ENCODE measurements at places on chromosomes 12 and 14.

DNA sequence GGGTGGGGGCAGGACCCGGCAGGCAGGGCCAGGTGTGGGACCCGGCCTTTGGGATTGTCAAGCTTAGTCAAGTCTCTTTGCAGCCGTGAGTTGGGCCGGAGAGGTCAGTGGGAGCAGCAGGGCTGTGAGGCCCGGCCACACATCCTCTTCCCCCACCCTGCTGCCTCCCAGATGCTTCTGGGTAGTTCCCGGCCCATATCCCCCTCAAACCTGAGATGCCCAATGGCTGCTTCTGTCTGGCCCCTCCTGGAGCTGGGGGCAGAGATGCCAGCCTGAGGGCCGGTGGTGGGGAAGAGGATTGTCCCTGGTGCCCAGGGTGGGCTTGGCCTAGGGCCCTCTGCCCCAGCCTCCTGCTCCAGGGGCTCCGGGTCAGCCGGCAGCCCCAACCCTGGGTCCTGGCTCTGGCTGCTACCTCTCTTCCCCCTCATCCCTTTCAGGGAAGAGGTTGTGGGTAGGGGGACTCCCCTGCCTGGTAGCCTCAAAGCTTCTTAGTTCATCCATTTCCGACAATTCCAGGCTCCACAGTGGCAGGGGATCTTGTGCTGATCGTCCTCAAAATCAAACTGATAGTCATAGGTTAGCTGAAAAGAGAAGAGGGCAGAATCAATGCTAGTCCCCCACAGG is 2.8 kb upstream of the PRKAG1 start:
- no peak for DNase-seq

DNA sequence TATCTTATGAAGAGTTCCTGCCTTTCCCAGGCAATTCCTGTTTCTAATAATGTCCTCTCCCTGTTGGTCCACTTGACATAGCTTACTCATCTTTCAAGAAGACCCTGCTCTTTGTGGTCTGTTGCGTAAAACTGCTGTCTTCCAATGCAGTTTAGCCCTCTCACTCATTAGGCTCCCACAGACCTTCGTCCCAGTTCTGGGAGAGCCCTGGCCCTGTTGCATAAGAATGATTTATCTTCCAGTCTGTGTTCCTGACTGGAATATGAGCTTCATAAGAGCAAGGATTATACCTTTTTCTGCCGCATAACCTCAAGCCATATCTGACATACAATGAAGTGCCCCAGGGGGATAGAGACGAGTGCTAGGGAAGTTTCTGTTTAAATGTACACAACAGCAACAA is 365.9 kb upstream of the NOVA1 start:
- no peak for DNase-seq

DNA sequence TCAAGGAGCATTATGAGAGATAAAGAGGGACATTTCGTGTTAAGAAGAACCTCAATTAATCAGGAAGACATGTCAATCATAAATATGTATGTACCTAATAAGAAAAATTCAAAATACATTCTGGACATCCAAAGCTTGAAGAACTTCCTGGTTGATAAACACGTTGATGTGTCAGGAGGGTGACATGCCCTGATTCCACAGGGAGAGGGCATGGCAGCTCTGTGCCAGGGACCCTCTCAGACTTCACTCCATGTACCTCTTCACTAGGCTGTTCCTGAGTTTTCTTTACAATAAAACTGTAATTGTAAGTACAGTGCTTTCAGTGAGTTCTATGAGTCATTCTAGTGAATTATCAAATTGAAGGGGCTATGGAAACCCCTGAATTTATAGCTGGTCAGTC is 163.5 kb downstream of the CFAP54 start:
- no peak for DNase-seq

- DNase-seq: no peak
Observed at GRCh38 chr12:4107436-4107878, 166.1 kb upstream of the CCND2 start.

DNA sequence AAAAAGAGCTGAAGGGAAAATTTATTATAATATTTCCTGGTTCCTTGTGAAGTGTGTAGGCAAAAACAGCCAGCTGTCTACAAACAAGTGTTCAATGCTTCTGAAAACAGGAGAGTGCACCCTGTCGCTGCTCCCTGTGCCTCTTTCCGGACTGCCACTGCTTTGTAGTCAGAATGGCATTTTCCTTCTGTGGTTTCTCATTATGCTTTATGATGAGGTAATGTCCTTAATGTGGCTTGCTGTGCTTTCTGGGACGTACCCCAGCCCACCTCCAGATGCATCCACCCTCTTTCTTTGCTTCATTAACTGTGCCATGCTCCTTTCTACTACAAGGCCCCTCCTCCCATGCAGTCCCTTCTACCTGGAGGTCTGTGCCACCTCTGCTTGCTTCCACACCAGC is 148.1 kb downstream of the SYT1 start:
- DNase-seq: no peak

GRCh38 chr12:124734224-124734788 is 129.4 kb downstream of the SCARB1 start:
- no peak for DNase-seq

DNA sequence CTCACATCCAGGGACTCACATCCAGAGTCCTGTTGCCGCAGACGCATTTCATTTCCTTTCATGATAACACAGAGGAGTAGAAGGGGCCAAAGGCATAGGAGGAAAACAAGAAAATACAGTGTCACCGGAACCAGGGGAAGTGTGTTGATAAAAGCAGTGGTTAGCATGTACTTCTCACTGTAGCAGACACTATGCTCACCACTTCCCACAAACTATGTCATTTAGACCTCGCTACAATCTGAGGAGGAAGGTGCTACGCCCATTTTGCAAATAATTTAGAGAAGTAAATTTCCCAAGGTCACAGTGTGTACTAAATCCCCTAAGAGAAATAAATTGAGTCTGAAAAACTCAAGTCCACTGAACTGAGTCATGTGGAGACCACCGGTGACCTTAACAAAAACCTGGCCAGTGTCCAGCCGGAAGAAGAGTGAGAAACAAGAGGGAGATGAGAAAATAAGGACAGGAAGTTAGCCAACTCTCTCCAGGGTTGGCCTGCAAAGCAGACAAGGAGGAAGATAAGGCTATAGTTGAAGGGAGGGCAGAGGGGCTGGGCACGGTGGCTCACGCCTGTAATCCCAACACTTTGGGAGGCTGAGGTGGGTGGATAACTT is 25.8 kb upstream of the TMCC3 start:
- DNase-seq: no peak

GRCh38 chr14:32358781-32359180 is 29.7 kb downstream of the AKAP6 start:
- DNase-seq: no peak

GRCh38 chr12:39840422-39840821 is 220.8 kb upstream of the ABCD2 start:
- no peak for DNase-seq

GRCh38 chr14:24079491-24080141 is 8.3 kb downstream of the CPNE6 start:
- DNase-seq: no peak

DNA sequence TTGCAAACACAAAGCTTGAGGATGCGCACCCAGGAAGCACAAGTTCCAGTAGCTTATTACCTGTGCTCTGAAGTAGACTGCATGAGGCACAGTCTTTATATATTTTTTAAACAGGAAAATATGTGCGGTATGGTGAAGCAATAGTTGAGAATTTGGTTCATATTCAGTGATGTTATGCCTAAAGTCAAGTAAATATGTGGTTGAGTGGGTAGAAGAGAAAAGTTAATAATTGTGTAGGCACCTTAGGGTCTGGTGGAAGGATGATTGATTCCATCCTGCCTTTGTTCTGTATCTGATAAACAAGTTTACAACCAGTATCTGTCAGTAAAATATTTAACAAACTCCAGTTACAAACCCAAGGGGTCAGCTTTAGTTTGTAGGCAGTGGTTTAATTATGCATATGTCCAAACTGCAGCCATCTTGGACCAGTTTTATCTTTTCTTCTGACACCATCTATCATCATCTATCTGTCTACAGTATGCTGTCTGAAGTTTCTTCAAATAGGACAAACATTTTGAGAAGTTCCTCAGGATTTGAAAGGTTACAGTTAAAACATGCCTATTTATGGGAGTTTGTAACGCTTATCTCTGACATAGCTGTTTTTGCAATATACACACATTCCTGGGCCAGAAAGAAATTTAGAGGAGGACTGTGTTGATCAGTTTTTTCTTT is 10.8 kb downstream of the SINHCAF start:
- DNase-seq: no peak

GRCh38 chr12:131803961-131804521 is 24.2 kb upstream of the MMP17 start:
- DNase-seq: no peak

DNA sequence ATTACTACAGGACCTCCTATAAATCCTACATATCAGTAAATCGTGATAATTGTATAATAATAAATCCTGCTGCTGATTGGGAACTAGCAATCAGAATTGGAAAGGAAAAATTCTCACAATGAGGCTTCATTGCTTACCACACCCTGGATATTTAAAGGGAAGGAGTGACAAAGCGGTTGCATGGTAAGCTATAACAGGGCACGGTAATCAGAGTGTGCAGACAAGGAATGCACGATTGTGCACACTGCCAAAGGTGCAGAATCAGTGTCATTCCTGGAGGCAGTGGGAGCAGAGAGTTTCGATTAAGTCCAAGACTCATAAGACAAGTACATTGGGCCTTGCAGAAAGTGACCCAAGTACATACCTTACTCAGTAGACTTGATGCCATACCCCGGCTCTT is 277.5 kb upstream of the NPAS3 start:
- no peak for DNase-seq

DNA sequence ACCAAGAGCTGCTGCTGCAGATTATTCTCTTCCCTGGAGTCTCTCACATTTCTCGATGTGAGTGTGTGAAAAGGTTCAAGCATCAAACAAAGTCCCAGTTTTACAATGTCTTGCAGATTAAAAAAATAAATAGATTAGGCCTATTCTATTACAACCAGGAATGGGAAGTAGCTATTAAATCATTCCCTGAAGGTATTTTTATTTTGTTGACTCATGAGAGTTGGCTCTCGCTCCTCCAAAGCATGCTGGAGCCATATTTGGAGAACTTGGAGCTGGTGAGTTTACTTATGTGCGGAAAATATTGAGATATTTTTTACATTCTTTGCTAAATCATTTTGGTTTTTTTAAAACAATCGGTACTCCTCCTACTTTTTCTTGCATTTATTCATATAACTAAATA is 572.3 kb downstream of the ETNK1 start:
- DNase-seq: no peak

DNA sequence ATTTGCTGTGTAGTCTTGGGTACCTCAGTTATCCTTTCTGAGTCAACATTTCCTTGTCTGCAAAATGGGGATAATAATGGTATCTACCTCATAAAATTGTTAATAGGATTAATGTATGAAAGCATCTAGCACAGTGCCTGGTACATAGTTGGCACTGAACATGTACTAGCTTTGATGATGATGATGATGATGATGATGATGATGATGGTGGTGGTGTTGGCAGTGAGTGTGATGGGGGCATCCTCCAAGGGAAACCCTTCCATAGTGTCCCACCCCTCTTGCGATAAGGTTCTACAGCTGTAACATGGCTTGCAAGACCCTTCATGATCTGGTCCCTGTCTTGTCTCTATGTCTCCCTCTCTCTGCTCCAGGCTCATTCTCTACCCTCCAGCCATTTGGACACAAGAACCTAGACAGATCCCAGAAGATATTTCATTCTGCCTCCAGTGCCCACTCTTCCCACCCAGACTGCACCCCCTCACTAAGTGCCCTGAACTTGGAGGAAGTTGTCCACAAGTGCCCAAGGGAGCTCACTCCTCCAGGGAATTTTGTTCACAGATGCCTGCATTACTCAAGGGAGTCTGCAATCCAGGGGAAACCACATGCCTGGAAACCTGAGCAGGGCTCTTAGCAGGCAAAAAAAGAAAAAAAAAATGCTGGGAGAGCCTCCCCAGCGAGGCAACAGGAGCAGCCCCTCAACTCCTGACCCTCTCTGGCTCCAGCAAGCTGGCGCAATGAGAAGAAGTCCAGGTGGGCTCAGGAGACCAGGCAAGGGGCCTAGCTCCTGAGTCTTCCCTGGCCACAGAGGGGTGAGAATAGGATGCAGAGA is 10.1 kb upstream of the BDKRB1 start:
- no peak for DNase-seq

- no peak for DNase-seq
Observed at GRCh38 chr14:23864861-23865260, 88.7 kb upstream of the DHRS4 start.

DNA sequence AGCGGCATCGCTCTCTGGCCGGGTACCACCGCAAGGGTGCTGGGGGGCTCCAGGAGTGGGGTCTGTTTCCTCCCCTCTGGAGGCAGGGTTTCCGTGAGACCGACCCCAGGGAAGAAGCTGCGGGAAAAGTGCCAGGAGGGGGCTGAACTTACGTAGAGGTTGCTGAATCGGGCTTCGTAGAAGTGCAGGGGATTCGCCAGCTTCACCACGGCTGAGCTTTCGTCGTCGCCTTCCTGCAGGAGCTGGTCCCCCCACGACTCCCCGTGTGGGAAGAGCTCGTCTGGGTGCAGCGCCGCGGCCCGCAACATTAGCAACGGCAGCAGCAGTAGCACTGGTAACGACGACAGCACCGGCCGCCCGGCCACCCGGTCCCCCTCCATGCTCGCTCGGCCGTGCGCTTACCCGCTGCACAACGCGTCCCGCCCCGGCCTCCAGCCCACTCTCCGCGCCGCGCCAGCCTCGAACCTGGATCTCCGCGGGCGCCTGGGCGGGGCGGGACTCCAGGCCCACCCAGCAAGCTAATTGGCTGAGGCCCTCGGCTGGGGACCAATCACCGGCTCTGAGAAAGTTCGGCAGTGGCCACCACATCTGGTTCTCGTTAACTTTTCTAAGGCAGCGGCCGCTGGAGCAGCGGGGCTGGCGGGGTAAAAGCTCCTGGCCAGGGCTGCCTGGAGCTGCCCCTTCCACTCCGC is at the start of gene NID2:
NID2 (minus strand) TSS at position 445 of the 692 bp plus-strand sequence; CDS start at position 380, 65 bp downstream.
- DNase-seq: peak; percentile 30

DNA sequence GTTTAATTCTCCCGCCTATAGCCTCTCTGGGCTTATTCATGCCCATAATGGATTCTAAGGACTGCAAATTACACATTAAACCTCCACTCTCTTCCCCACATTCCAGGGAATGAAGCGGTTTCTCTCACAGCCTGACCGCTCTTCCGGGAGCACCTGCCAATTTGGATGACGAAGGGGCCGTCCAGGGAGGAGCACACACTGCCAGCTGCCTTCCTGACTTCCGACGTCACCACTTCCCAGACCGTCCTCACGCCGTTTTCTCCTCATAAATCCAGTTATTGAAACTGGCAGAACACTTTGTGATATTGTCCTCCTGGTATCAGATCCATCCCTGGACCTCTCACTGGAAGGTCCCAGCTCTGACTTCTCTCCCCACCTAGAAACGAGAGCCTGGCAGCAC is 87.6 kb downstream of the GCH1 start:
- DNase-seq: no peak

DNA sequence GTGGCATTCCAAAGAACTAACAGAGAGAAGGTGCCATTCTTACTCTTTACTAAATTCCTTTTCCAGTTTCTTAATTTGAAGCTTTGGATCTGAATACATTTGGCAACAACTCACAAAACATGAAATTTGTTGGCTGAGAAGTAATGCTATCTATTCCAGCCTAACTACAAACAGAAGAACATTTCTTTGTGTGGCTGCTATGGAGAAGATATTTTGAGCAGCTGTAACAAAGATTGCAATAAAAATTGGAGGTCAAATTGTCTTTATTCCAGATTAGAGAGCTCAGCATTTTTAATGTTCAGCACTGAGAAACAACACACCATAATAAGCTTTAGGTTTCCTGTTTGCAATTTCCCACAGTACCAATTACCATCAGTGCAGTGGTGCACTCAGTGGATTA is 835.8 kb upstream of the FLRT2 start:
- no peak for DNase-seq
